ENCODE measurements at places on chromosomes 5 and 9. TPM values are rescaled to one million over a fixed set of nuclear protein-coding genes. Genes with fewer than 3 reads are reported as not detected.

C7 gene
- not detected for total RNA-seq

CDH18 gene
- not detected for total RNA-seq

VLDLR gene
- 17.3 TPM for total RNA-seq

SH3TC2 gene
- total RNA-seq, result not detected

IGFBPL1 gene
- not detected for total RNA-seq

KCNV2 gene
- total RNA-seq, result not detected

FAM151B gene
- not detected for total RNA-seq

GPBP1 gene
- total RNA-seq, result 105 TPM

EPB41L4B gene
- total RNA-seq, result 0.08 TPM

RNF180 gene
- not detected for total RNA-seq

ZFP37 gene
- 0.81 TPM for total RNA-seq

RANBP17 gene
- not detected for total RNA-seq

PALM2AKAP2 gene
- not detected for total RNA-seq

SLCO6A1 gene
- total RNA-seq, result not detected

ESM1 gene
- total RNA-seq, result 0.76 TPM

TMEM215 gene
- total RNA-seq, result not detected

MYOT gene
- not detected for total RNA-seq

CCNI2 gene
- total RNA-seq, result 6.4 TPM

CBY3 gene
- total RNA-seq, result not detected

OR1J2 gene
- not detected for total RNA-seq

SLC1A1 gene
- 0.23 TPM for total RNA-seq

PTGES gene
- total RNA-seq, result not detected

TAS2R1 gene
- total RNA-seq, result not detected

FGFR4 gene
- total RNA-seq, result 0.33 TPM

SEMA6A gene
- total RNA-seq, result not detected

CDC37L1 gene
- total RNA-seq, result 11.9 TPM

ANKRD31 gene
- total RNA-seq, result 0.05 TPM

PRR16 gene
- not detected for total RNA-seq

RANBP3L gene
- not detected for total RNA-seq

CATSPER3 gene
- 0.88 TPM for total RNA-seq

ZSWIM6 gene
- total RNA-seq, result 6.8 TPM

LRRC19 gene
- not detected for total RNA-seq

GARIN3 gene
- total RNA-seq, result 0.13 TPM

TPPP gene
- 0.10 TPM for total RNA-seq

DNAI1 gene
- total RNA-seq, result not detected

SH3GL2 gene
- not detected for total RNA-seq

CDHR2 gene
- 2.3 TPM for total RNA-seq

IL9 gene
- total RNA-seq, result not detected

C9 gene
- not detected for total RNA-seq

SLC34A1 gene
- total RNA-seq, result 1.5 TPM

CKMT2 gene
- not detected for total RNA-seq

All from activated CD4-positive, alpha-beta memory T cell treated with anti-CD3 and anti-CD28 coated beads, Interleukin-2, amount 10 ng/mL, durations not matched to agents 7 days and 5 days (primary cell).